ENCODE measurements at places on chromosomes 1 and 21. TPM values are rescaled to one million over a fixed set of nuclear protein-coding genes. Genes with fewer than 3 reads are reported as not detected.

Gene KPRP
- total RNA-seq = not detected

Gene MIXL1
- not detected for total RNA-seq

Gene ZBTB17
- total RNA-seq = 36.7 TPM

Gene SH2D1B
- total RNA-seq = not detected

Gene KCNA2
- total RNA-seq = 0.33 TPM

Gene ZMPSTE24
- 55.7 TPM for total RNA-seq

Gene RUNX3
- total RNA-seq = 26.6 TPM

Gene OLFM3
- total RNA-seq = not detected

Gene CTH
- total RNA-seq = 8.6 TPM

Gene USH2A
- 3.2 TPM for total RNA-seq

Gene ANKRD13C
- 33.0 TPM for total RNA-seq

Gene ARHGAP30
- total RNA-seq = under 0.01 TPM

Gene DMRTA2
- not detected for total RNA-seq

Gene S100A7
- total RNA-seq = not detected
